ENCODE measurements at places on chromosomes 7 and 10.

DNA sequence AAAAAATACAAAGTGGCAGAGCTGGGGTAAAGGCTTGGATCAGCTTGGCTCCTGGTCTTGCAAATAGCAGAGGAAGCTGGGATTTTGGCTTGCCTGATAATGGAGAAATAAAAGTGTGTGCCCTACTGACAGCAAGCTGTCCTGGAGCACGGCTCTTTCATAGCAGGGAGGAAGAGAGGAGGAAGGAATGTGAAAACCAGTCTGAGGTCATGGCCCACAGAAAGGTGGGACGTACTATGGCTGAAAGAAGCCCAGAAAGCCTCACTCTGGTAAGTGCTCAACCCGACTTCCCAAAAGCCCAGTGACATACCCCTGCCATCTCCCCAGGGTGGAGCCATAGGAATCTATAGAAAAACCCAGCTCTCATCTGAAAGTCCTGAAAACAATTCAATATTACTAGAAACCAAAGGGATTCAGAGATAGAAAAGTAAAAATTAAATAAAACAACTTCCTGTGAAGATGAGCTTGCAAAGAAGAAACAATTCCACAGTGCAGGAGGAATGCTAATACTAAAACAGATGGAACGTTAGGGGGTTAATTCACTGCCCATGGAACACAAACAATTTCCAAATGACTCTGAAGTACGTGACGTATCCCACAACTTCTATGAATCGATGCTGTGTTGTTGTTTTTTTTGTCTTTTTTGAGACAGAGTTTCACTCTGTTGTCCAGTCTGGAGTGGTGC is 246.7 kb upstream of the PTN start:
- DNase-seq = no peak

DNA sequence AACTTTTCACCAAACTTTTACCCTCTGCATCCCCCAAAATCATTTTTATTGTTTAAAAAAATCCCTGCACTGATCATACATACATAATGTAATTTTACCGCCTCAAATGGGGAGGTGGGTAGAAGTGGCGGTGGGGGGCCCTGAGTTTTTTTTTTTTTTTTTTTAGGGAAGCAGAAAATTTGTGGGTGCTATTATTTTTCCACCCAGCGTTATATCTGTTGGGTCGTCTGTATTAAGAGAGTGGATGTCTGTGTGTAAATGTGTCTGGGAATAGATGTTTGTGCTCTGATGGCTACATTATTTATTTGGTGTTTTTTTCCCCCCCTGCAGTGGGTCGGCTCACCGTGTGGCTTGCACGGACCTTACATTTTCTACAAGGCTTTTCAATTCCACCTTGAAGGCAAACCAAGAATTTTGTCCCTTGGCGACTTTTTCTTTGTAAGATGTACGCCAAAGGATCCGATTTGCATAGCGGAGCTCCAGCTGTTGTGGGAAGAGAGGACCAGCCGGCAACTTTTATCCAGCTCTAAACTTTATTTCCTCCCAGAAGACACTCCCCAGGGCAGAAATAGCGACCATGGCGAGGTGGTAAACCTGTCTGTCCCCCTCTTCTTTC is 438 bp downstream of the ARID5B start:
- DNase-seq = no peak

- DNase-seq = no peak
Measured at GRCh38 chr7:50620433-50620832, 55.2 kb upstream of the DDC start.

- no peak for DNase-seq
Measured at GRCh38 chr10:61385231-61386001, 67.8 kb downstream of the TMEM26 start.

DNA sequence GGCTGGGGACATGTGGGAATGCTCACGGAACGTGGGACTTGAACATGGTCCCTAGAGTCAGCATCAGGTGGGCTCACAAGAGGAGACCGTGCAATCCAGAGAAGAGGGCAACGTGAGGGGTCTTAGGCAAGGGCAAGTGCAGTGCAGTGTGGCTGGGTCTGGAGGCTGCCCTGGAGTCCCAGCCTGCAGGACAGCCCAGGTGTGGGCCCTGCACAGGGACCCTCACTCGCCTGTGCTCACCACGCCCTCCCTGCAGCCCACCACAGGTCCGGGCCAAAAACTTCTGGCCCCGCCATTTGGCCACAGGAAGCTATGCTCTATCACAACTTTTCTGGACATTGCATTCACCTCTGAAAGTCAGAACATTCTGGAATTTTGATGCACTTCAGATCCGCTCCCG is 133.5 kb downstream of the PAXIP1 start:
- no peak for DNase-seq

DNA sequence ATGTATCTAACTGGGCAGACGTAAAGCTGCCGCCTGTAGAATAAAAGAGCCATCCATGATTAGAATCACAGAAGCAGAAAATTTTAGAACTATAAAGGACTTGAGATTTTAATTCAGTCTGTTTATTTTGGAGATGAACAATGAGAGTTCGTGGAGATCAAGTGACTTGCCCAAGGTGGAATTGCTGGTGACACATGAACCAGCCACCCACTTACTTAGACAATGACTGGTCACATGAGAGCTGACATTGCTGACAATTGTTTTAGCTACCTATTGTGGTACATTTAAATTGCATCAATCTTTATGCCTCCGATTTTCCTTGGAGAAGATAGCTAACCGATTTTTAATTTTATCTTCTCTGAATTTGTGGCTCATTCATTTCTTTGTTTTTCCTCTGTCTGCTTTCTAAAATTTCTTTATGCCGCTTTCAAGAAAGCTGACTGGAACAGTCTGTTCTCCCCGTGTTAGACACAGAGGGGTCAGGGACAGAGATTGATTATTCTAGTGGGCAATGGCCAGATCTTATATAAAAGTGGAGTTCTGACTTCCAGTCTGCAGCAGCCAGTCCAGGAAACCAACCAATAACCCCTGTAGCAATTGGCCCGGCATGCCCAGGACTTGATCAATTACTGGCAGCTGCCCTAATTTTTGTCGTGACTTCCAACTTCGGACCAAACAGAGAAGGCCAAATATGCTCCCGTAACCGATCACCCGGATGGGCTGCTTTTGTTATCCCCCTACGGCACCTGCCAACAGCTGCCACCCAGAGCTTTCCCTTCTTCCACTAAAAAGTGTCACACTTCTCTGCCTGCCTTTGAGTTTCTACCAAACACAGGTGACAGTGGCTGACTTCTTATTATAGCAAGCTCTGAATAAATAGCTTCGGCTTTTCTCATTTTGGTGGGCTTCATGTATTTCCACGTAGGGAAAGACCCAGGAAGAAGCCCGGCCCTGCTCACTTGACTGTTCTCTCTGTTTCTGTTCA is 241.6 kb downstream of the CAMK1D start:
- no peak for DNase-seq

DNA sequence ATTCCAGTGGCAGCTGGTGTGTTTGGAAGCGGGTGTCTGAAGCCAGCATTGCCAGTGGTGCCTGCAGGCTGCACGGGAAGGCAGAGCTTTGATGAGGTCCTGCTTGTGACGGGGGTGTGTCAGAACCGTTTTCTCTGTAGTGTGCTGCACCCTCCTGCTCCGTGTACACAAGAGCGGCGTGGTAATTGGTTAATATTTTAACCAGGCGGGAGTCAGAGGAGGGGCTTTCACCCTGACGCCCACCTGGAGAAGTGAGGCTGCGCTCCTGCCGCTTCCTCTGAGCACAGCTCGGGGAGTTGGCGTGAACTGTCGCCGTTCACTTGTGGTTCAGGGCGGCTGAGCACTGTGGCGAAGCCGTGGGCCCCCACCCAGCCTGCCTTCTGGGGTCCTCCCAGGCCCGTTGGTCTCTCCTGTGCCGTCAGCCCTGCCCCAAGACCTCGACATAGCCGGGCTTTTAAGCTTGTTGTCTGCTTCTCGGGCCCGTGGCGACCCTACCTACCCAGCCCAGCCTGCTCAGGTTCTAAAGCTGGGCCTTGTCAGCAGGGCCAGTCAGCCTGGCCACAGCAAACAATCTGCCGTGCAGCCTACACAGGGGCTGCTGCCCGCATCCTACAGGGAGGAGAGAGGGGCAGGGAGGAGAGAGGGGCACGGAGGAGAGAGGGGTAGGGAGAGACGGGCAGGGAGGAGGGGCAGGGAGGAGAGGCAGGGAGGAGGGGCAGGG is 11.6 kb downstream of the NKX6-2 start:
- DNase-seq = no peak

GRCh38 chr10:71690094-71690720 is 29.4 kb downstream of the C10orf105 start:
- DNase-seq = no peak

DNA sequence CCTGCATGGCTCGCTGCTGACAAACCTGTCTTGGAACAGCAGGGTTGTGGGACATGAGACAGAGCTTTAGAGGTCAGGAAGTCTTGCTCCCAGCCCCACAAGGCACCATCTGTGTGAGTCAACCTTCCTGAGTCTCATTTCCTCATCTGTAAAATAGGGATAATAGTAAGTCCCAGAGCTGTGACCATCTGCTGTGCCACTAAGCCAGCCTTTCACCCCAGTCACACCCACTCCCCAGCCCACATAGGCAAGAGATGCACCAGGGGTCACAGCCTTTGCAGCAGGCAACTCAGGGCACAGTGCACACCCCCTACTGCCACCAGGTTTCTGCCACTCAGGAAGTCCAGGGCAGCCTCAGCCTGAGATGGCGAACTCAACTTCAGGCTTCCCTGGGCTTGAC is 29.4 kb upstream of the CDH23 start:
- no peak for DNase-seq

- no peak for DNase-seq
Measured at GRCh38 chr10:71262817-71263216, 50.4 kb downstream of the UNC5B start.

GRCh38 chr10:33807531-33808359 is 473.3 kb upstream of the NRP1 start:
- no peak for DNase-seq

DNA sequence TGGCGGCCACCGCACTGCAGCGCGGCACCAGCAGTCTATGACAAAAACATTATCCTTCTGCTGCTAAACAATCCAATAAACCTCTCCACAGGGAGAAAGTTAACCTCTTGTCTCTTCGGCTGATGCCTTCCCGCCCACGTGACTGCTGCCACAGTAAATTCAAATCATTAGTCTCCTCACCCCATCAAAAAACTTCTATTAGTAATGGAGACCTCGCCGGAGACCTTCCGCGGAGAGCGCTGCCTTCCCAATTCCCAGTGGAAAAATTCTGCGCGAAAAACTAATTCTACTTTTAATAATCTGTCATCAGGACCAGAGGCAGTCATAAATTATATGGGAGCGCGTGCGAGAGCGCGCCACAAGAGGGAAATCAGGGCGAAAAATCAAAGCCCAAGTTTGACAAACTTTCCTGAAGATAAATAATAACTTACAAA is 90.0 kb upstream of the PAX2 start:
- DNase-seq = no peak

DNA sequence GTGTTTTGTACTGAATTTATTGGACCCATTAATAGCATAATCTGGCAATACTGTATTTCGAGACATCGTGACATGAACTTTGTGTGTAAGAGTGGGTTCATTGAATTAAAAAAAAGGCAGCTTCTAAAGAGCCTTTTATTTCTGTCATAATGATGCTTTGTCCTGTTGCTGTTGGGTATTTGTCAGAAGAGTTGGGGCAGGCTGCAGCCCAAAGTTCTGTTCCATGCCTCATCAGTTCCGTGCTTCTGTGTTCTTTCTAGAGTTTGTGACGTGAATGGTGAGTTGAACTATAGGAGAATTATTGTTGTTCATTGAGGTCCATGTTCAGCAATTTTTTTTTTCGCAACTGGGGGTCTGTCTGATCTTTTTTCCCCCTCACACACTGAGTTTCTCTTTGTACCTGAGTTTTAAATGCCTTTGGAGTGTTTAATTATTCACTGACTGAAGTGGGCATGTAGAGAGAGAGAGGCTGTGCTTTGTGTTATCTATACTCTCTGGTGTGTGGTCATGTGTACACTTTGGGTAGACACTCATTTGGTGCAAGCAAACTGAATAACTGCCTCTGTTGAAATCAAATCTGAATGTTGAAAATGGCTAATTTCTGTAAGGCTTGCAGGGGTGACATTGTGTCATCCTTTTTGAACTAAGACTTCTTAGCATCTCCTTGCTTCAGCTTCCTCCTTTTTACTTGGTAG is 69.8 kb downstream of the ADD3 start:
- no peak for DNase-seq

DNA sequence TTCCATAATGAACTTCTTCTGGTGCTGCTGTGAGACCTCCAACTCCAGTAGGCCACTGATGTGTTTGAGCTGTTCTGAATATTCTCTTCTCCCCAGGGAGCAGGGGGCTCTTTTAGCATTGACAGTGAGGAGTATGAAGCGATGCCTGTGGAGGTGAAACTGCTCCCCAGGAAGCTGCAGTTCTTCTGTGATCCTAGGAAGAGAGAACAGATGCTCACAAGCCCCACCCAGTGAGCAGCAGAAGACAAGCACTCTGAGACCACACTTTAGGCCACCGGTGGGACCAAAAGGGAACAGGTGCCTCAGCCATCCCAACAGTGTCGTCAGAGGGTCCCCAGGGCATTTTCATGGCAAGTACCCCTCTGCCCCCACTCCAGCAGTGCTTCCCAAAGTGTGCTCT is 49.3 kb downstream of the DENND11 start:
- DNase-seq = no peak

DNA sequence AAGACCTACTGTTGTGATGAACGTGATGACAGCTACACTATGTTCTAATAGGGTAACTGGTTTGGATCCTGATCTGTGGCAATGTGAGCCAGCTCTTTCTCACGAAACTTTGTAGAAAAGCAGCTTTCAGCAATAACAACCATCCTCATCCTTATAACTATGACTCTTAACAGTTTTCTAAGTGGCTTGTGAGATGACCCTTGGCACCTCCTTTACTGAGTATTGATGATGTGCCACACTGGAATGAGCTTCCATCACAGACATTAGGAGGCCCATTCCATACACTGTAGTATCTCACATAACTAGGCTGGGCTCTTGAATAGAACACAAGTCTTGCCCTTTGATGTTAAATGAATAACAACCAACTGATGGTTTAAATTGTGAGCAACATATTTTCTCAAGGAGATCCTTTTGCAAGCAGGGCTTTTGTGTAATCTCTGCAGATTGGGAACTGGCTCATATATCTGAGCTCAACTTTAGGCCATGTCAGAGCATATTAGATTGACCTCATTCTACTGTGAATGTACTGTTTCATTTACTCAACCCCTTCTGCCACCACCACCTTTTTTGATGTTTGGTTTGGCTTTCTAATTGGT is 46.4 kb downstream of the MYPN start:
- DNase-seq = no peak

GRCh38 chr10:65720901-65721300 is 1204.9 kb upstream of the LRRTM3 start:
- no peak for DNase-seq

- DNase-seq = no peak
Measured at GRCh38 chr7:76133164-76133775, 68.4 kb upstream of the SRRM3 start.

- no peak for DNase-seq
Measured at GRCh38 chr10:72318418-72319262, 36.1 kb downstream of the DNAJB12 start.
